ENCODE measurements at places on chromosomes 2 and 18.

- no peak for DNase-seq
Observed at GRCh38 chr18:9701609-9702349, 6.3 kb upstream of the RAB31 start.

DNA sequence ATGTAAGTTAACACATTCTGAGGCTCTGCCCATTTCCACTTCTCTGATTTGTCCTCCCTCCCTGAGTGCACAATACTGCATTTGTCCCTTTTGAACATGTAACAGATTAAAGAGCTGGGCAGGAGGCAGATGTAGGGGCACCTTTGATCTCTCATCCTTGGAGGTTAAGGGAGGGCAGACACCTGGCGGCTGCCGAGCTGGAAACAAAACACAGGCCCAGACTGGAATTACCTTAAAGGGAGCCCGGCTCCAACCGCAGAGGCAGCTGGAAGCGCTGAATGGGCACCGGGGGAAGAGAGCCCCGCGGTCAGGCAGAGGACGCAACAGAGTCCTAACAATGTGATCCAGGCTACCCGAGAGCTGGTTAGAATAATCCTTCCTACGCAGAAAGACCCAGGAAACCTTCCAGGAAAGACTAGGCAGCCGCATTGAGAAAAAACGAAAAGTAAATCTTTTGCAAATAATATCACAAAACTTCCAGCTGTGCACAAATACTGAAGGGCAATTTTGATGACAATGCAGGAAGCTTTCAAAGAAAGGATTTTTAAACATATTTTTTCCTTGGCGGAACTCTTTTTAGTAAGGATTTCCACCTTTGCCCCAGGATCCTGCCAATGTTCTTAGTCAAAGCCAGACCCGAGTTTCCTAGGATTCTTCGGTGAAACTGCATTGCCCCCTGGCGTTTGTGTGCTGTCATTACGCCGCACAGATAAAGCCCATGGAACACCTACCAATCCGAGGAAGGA is 216.0 kb downstream of the TGIF1 start:
- DNase-seq: peak; percentile 95

DNA sequence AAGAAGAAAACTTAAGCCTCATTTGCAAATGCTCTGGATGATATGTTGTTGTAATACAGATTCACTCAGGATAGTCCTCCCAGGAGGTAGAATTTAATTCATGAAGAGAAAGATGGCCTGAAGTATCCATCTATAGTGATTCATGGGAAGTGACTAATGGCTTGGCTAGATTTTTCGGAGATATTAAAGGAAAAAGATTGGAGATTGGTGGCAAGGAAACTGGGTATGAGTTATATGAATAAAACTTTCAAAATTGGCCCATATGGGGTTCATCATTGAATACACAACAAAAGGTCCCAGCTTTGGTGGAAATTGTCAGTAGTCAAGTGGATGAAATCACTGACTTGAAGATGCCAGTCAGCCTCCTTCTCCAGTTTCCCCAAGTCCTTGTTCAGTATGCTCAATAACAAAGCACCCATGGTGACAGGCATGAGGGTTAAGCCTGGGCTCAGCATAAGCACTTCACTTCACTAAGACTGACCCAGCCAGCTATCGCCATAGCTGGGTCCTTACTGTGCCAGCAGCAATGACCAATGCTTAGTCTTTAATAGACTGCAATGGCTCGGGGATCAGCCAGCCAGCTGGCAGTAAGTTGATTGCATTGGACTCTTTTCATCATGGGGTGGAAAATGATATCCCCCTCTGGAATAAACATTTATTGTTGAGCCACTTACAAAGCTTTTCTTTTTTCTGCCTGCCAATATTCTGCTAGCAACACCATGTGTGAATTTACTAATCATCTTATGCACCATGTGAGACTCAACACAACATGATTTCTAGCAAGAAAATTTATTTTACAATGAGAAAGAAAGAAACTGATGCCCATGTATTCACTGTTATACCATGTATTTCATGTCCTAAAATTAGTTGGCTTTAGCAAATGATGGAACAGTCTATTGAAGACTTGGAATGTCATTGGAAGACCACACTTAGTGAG is 176.6 kb upstream of the TACR1 start:
- no peak for DNase-seq

DNA sequence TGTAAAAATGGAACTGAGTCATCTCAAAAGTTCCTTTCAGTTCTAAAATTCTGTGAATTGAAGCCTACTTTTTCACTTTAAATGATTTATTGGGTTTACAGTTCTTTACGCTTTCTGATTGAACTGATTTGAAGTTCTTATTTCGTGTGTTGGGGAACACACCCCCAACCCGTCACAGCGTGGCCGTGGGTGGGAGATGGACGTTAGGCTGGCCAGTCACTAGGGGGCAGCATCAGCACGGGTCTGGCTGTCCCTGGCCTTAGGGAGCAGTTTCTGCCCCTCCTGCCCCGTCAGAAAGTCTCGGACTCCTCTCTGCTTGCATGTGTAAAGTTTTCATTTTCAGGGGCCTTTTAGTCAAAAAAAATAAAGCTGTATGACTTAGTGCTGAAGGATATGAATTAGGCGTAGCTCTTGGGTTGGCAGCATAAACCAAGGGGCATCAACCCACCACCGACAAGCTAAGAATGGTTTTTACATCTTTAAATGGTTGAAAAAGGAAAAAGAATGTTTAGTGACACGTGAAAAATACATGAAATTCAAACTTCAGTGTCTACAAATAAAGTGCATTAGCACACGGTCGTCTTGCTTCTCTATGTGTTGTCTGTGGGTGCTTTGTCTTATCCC is 63.4 kb downstream of the ZCCHC2 start:
- peak; percentile 69 for DNase-seq

- DNase-seq: no peak
Observed at GRCh38 chr18:24982831-24983230, 369.1 kb downstream of the ZNF521 start.

- no peak for DNase-seq
Observed at GRCh38 chr2:206799083-206799482, 33.7 kb downstream of the FASTKD2 start.

DNA sequence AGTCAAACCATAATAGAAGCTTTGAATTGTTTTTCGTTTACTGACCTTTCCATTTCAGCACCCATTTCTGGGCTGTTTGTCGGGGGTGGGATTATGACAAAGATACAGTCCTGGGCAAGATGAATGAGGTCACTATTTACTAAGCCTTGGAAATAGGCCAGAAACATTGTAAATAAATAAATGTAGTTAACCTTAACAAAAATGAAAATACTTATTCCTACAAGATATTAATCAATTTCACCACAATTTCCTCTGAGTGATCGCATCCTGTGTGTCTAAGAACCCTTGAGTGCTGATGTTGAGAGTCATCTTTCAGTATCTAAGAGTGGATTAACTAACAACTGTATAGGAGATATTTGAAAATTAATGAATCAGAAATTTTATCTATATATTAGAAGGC is 14.0 kb downstream of the ITGA4 start:
- peak; percentile 15 for DNase-seq

- no peak for DNase-seq
Observed at GRCh38 chr2:221447310-221447709, 124.8 kb downstream of the EPHA4 start.

GRCh38 chr2:73386894-73387636 is 1.4 kb downstream of the ALMS1 start:
- DNase-seq: peak; percentile 5

GRCh38 chr2:173963323-173963816 is 1.8 kb downstream of the SP3 start:
- peak; percentile 56 for DNase-seq

DNA sequence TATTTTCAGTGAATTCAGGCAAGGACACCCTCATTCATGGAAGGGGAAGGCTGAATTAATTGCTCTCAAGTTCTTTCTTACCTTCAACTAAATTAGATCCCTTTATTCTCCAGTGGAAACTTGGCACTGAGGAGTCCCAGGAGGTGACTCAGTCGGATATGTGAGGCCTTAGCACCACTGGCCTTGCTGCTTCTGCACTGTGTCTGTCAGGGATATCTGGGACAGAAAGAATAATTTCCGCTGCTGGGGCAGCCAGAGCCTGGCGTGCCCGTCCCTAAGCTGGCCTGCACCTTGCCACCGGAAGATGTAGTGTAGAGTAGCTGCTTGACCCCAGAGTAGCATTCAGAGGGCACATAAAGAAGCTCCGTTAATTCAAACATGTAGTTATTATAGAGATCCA is 53.4 kb downstream of the LIMS1 start:
- DNase-seq: peak; percentile 43

DNA sequence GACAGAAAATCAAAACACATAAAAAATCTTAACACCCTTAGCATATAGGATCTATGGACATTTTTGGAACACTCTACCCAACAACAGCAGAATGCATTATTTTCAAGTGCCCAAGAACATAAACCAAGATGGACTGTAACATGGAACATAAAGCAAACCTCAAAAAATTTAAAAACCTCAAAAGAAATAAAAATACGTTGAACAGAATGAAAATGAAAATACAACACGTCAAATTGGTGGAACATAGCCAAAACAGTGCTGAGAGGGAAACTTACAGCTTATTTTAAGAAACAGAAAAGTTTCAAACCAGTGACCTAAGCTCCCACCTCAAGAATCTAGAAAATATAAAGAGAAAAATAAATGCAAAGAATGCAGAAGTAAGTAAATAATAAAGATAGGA is 58.3 kb upstream of the BCL2L11 start:
- no peak for DNase-seq

- no peak for DNase-seq
Observed at GRCh38 chr2:232776435-232776834, at the start of gene KCNJ13. Gene KCNJ13, minus strand, starts transcription at chr2:232776565. Its CDS starts 5,203 bp downstream, at chr2:232771362.

GRCh38 chr2:217184242-217184641 is 324.4 kb upstream of the TNP1 start:
- no peak for DNase-seq

- DNase-seq: no peak
Observed at GRCh38 chr2:233982421-233983121, 65.4 kb downstream of the TRPM8 start.

GRCh38 chr2:62036761-62037250 is 131.3 kb downstream of the COMMD1 start:
- no peak for DNase-seq

- no peak for DNase-seq
Observed at GRCh38 chr2:191693166-191693565, 15.2 kb downstream of the NABP1 start.

DNA sequence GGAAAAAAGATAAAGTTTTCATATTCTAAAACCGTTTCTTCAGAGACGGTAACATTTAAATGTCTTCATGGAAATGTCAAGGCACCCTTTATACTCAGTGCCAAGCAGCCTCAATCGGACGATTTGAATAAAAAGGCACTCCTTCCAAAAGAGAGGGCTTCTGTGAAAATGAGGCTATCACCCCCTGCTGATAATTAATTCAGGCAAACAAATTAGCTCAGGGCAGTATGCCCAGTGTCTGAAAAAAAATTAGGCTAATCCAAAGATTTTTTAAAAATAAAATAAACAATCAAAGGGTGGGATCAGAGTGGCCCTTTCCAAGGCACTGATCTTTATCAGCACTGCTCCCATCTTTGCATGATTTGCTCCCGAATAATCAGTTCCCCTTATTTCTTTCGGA is 151.0 kb upstream of the PID1 start:
- DNase-seq: no peak

DNA sequence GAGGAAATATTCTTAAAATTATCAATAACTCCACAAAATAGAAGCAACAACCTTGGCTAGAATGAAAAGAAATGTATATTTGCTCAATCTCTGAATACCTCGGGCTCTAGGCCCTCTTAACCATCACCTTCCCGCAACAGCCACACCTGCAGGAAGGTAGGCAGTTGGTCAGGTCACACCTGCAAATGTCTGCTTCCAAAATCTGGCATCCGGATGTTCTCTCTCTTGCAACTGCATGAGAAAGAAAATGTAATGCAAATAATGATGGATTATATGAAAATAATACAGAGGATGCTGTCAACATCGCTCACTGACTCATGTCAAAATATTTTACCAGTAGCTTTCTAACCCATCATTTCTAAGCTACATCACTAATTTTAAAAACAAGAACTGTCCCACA is 148.3 kb downstream of the SATB2 start:
- DNase-seq: no peak

DNA sequence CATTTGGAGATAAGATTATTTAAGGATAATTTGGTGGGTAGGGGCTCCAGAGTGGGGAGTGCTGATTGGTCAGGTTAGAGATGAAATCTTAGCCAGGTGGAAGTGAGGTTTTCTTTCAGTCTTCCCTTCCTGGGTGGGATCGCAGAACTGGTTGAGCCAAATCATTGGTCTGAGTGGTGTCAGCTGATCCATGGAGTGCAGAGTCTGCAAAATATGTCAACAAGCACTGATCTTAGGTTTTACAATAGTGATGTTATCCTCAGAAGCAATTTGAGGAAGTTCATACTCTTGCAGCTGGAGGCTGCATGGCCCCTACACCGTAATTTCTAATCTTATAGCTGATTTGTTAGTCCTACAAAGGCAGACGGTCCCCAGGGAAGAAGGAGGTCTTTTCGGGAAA is 1483.4 kb upstream of the ZEB2 start:
- DNase-seq: no peak

- DNase-seq: no peak
Observed at GRCh38 chr2:95390881-95391321, 11.6 kb upstream of the FAHD2A start.

GRCh38 chr2:160715428-160715827 is 221.8 kb upstream of the RBMS1 start:
- peak; percentile 8 for DNase-seq

DNA sequence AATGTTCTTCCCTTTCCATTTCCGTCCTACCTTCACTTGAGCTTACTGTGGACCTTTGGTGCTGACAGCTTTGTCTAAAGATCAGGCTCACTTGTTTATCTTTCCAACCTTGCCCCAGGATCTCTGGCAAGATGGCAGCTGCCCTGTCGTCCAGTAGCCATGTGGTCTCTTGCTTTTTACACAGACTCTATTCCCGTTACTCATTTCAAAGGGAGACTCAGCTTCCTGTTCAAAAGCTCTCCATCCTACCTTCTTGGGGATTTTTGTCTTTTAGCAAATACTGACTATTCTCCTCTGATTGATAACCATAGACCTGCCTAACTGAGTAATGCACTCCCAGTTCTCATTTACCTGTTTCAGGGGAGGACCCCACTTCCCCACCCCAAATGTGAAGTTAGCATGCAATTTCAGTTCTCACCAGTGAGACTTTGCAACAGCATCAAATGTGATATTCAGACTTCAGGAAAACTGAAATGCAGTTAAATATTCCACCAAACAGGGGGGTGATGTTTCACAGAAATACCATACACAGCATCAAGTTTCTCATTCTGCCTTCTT is 184.4 kb downstream of the MYO3B start:
- DNase-seq: no peak

DNA sequence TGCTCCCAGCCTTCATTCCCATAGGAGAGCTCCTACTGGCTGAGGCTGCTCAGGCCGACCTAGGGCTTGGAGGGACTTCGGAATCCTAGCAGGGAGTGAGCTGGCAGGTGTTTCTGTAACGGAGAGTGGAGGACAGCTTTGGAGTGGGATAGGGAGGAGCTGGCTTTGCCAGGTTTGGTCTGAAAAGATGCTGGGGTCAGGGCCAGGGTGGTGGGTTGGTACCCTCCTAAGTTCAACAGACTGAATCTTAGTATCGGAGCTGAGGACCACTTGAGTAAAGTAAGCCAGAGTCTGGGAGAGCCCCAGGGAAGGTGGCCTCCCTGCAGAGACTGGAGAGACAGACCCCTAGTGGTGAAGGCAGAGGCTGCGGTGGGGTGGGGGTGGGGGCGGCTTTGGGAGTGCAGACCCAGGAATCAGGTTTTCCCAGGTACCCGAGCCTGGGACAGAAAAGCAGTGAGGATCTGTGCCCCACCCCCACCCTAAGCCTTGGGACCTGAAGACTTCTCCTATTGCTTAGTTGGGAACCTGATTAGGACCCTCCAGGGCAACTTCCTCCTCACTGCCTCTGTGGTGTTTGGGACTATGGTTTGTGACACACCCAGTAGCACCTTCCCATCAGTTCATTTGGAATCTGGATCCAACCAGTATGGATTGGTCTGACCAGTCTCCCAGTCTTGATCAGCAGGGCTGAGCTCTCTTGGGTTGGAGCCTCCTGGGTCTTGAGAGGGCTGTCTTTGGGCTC is 3.0 kb downstream of the CNNM4 start:
- DNase-seq: no peak

Measured in hematopoietic multipotent progenitor cell treated with erythropoietin and hydrocortisone succinate and interleukin-3 and kit ligand, for 17 days (in vitro differentiated cells).